NCI-H1105 (cell line): ENCODE measurements at places on chromosomes 1 and 21.

DNA sequence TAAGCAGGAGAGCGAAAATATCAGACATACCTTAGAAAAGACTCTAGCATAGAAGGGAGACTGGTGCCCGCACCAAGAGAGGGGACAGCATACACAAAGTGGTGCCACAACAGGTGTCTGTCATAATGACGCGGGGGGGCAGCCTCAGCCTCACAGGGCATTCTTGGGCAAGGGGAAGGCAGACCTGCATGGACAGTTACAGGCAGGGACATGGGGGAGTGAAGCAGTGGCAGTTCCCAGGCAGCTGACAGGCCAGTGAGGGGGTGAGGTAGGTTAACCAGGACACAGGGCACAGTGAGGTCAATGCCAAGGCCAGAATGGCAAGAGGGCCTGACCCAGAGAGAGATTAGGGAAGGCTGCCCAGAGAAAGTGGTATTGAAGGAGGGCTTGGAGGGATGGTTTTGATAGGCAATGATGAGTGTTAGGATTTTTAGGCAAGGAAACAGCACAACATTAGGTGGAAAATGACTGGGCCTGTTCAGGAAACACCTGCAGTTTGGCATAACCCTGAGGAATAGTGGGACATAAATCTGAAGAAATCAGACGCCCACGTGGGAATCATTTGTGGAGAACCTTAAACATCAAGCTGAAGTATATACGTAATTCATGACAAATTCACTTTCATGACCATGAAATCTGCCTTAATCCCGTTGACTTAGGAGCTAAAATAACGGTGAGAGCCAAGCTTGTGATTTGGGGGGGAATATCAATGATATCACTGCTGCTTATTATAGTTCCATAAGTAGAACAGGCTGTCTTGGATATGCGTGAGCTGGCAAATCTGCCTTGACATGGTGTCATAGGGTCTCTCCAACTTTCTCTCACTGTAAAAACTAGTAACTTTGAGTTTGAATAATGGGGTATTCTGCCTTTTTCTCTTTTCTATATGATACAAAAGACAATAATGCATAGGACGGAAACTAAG lies 8.9 kb downstream of the PTPN14 start:
- DNase-seq: no peak

GRCh38 chr1:182877842-182878241 lies 38.7 kb downstream of the DHX9 start:
- DNase-seq: no peak

- no peak for DNase-seq
Observed at GRCh38 chr1:27589441-27589840, 14.5 kb downstream of the AHDC1 start.

- DNase-seq: no peak
Observed at GRCh38 chr1:185719021-185719420, 15.2 kb upstream of the HMCN1 start.

DNA sequence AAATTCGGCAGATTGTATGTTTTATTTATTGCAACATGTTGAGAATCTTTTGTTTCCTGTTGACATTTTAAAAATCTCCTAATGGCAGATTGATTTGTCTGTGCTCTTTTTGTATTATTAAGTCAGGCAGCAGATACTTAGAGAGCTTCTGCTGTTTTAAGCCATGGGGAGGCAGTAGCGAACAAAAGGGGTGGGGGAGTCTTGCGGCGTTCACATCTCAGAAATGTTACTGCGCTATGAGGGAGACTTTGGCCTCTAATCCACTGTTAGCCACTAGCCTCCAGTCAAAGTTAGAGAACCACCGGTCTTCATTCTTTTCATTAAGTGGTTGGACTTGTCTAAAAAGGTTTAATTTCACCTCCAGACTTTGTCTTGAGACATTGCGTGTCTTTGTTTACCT lies 93.6 kb downstream of the DYRK1A start:
- no peak for DNase-seq

GRCh38 chr1:115320377-115320776 lies 17.7 kb downstream of the NGF start:
- no peak for DNase-seq

DNA sequence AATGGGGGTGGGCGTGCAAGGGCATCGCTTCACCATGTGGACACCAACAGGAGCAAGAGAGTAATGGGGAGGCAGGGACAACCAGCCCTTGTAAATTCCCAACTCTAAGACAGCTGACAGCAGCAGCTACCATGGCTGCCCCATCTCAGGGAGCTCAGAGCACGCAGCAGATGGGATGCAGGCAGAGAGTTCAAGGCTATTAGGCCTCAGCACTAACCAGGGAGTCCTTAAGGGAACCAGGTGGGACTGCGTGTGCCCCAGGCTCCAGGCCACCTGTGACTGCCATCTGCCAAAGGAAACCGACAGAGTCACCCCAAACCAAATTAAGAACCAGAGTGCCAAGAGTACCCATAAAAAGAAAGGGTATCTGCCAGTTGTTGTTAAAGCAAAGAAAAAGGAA lies 33.7 kb upstream of the PRDM2 start:
- DNase-seq: no peak

- no peak for DNase-seq
Observed at GRCh38 chr1:31936278-31936980, 1.7 kb downstream of the PTP4A2 start.
